ENCODE measurements at places on chromosomes 5 and 9.

- no peak for DNase-seq
Observed at GRCh38 chr9:128275198-128276007, at the start of gene GOLGA2. Gene GOLGA2, minus strand, starts transcription at chr9:128276007. Its CDS starts 31 bp downstream, at chr9:128275976.

GRCh38 chr5:116446356-116447005 lies 128.1 kb downstream of the SEMA6A start:
- no peak for DNase-seq

- DNase-seq: no peak
Observed at GRCh38 chr5:150203832-150204589, 14.1 kb downstream of the SLC6A7 start.

- no peak for DNase-seq
Observed at GRCh38 chr9:113221800-113222481, 597 bp downstream of the SLC31A1 start.

DNA sequence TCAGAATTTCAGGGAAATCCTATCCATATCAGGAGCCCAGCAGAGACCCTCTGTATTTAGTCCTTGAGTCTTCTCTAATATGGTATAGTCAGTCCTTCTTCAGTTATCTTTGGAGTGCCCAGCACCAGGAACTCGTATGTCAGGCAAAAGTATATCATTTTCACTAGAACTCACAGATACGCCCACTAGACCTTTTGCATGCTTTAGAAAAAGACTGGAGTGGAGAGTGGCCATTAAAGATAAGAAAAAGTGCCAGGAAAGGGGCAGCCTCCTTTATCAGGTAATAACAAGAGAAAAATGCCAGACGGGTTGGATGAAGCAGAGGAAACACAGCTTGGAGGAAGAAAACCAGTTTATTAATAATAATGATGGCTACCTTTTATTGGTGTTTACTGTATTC lies 63.5 kb downstream of the GPR21 start:
- DNase-seq: no peak

DNA sequence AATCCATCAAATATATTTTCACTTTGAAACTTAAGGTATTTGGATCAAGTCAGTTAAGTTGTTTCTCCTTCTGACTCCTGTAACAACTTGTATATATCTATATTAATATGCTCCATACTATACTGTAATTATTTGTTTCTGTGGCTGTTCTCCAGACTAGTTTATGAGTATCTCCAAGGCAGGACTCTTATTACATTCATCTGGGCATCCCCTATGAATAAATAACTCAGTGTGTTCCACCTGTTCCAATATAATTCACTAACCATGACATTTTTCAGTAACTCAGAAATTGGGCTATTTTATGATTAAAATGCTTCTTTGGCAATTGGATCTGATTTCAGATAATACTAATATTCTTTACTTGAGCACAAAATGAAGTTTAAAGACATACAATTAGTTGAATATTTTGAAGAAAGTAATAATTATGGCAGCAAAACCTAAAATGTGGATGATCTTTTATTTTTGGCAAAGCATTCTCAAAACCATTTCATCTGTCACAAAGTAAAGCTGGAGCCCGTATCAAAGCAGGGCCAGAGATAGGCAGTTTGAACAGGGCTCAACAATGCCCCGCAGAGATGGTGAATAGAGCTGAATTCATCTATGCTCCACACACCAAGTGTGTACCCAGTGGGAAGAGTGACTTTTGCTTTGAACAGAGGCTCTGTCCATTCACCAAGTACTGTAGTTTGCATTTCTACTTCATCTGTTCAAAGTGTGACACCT lies 314.3 kb downstream of the PDE4D start:
- no peak for DNase-seq

GRCh38 chr9:125137200-125137599 lies 6.1 kb downstream of the SCAI start:
- no peak for DNase-seq

- DNase-seq: no peak
Observed at GRCh38 chr9:16816011-16816410, 54.5 kb downstream of the BNC2 start.

DNA sequence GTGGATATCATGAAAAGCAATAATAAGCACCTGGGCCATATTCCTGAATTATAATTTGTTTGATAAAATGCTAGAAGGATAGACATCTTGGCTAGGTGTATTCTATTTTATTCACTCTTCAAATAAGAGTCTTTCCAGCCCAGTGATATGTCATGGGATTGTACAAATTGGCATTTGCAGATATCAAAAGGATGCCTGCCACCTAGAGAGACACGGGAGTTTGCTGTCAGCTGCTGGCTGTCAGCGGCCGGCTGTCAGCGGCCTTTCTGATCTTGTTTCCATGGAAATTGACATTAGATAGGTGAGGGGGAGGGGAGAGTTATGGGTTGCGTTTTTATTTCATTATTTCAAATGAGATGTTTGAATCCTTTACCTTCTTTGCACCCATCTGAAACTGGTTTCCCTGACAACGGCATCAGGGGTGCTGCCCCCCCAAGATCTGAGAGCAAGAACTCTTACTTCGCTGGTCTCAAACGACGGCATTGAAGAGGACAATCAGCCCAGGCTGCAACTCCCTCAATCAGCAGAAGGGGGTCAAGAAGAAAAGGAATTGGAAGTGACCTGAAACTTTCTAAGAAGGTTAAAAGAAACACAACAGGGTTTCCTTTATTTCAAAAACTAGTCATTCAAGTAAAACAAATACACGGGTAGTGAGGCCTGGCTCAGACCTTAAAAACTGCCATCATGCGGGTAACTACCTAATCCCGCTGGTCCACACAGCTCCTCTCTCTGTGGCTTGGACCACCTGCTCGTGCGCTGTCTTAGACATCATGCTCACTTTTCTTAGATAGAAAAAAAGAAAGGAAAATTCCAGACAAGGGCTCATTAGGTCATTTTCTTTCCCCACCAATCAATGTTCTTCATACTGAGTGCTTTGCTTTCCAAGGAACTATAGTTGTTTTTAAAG lies 115.7 kb downstream of the TLE1 start:
- no peak for DNase-seq

DNA sequence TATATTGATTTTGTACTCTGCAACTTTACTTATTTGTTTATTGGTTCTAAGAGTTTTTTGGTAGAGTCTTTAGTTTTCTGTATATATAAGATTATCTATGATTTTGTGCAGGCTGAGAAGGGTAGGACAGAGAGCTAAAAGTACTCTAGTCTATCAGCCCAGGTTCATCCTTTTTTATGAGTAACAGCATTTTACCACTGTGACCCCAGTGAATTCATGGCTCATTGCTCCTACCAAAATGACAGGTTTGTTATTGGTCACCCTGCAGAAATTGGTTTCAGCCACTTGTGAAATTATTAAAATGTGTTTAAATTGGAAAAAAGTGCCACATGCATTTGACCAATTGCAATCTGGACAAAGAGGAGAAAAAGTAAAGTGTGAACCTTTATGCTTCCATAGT lies 421.4 kb upstream of the DAB2 start:
- no peak for DNase-seq

GRCh38 chr5:56585461-56585860 lies 229.9 kb upstream of the MAP3K1 start:
- no peak for DNase-seq

DNA sequence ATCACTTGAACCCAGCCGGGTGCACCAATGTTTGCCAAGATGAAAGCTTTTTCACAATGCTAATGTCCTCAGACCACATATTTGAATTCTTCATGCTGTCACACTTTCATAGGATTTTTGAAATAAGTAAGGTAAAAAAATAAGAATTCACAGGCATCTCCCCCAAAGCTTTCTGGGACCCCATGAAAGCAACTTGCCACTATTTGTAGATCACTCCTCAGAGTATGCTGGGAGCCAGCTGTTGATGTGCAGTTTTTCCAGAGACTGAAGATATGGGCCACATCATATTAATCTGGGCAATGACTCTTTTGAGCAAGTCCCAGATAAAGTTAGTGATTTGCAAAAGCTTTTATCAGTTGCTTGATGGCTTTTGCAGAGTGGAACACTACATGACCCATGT lies 507.9 kb downstream of the RASEF start:
- DNase-seq: no peak

- DNase-seq: no peak
Observed at GRCh38 chr9:34572092-34572491, 17.4 kb downstream of the CNTFR start.

DNA sequence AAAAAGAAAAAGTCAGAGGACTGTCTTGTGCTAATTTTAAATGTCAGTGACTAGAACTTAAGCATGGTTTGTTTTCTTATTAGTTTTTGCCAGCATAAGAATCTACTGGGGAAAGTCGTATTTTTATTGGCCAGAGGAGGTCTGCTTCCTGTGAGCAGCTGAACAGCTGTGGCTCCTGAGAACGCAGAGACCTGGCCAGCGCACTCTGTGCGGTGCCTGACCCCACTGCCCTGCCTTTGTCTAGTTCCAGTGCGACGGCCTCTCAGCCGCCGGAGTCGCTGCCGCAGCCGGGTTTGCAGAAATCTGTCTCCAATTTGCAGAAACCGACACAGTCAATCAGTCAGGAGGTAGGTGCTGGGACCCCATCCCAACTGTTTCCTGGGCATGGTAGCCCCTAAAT lies 42.5 kb downstream of the PRRC2B start:
- DNase-seq: no peak

DNA sequence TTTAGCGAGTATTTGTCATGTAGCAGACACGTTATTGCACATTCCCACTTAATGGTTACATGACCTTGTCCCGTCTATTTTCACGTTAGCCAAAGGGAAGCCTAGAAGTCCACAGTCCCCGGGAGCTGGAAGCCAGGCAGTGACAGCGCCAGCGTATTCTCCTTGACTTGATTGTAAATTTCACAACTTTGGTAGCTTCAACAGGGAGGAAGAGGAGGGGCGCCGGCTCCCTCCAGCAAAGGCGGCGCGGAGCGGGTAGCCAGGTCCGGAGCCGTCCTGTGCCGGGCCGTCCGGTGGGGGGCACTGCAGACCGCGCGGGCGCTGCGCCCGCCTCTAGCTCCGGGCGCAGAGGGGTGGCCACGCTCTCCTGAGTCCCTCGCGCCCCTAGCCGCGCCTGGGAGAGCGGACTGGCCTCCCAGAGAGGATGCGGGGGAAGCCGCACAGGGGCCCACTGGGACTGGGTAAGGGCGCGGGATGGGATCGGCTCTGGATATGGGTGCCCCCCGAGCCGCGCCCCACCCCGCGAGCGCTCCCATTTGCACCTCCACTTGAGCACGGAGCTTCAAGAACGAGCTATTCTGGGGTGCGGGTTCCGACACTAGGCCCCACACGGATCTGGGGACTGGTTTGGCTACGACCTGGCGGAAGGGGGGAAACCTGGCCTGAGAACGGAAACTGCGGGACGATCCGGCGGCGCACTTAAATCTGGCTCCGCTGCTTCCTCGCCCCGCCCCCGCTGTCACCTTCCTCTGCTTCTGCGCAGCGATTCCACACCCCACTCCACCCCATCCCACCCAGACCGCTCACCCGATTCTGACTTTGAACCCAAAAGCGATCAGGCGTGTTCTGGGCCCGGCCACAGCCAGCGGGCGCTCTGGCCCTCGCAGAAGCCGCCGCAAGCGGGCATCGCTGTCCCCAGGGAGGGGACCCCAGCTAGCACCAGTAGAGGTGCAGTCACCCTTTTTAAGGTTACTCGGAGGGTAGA lies 23.8 kb downstream of the KLF4 start:
- peak; percentile 37 for DNase-seq

GRCh38 chr5:83559118-83559785 lies 87.7 kb downstream of the VCAN start:
- no peak for DNase-seq

GRCh38 chr5:61811052-61811451 lies 479.0 kb downstream of the ZSWIM6 start:
- no peak for DNase-seq

DNA sequence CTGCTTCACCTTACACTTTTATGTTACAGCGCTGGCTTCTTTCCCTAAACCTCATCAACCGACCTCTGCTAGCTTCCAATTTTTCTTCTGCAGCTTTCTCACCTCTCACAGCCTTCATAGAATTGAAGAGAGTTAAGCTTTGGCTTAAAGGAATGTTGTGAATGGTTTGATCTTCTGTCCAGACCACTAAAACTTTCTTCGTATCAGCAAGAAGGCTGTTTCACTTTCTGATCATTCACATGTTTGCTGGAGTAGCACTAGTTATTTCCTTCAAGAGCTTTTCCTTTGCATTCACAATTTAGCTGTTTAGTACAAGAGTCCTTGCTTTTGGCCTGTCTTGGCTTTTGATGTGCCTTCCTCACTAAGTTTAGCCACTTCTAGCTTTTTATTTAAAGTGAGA lies 49.5 kb downstream of the NR3C1 start:
- DNase-seq: no peak

- no peak for DNase-seq
Observed at GRCh38 chr5:177036443-177036842, 13.9 kb downstream of the ZNF346 start.

GRCh38 chr5:134252671-134253070 lies 26.8 kb upstream of the PPP2CA start:
- DNase-seq: no peak

GRCh38 chr5:96851312-96852062 lies 24.8 kb upstream of the ERAP2 start:
- DNase-seq: no peak

DNA sequence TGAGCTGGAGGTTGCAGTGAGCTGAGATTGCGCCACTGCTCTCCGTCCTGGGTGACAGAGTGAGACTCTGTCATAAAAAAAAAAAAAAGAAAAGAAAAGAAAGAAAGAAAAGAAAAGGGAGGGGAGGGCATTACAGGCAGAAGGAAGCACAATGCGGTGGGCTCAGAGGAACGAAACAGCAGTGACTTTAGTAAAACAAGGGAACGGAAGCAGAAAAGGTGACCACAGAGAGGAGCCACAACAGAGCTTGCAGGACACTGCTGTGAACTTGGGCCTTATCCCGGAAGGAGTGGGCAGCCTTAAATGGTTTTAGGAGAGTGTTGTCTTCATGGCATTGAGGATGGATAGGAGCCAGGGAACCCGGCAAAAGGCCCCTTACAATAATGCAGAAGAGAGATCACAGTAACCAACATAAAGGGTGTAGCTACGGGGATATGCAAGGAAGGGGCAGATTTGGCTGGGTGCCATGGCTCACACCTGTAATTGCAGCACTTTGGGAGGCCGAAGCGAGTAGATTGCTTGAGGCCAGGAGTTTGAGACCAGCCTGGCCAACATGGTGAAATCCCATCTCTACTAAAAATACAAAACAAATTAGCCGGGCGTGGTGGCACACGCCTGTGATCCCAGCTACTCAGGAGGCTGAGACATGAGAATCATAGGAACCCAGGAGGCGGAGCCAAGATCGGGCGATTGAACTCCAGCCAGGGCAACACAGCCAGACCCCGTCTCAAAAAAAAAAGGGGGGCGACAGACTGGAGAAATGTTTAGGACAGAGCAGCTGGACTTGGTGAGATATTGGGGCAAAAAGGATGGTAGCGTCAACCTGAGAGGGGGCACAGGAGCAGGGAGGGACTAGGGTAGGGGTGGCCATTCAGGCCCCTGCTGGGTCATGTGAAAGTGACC lies 83.9 kb upstream of the ZBTB43 start:
- DNase-seq: no peak

GRCh38 chr5:176823869-176824412 lies 13.6 kb downstream of the UNC5A start:
- DNase-seq: no peak

GRCh38 chr9:6780690-6781089 lies 22.9 kb downstream of the KDM4C start:
- no peak for DNase-seq

Measured in hippocampal formation (tissue), 2 donors.